A549 treated with dexamethasone at 1 μM for 4 hours (cell line): ENCODE measurements at places on chromosomes 3 and 15. TPM values are rescaled to one million over a fixed set of nuclear protein-coding genes. Genes with fewer than 3 reads are reported as not detected.

DCLK3 gene
- 0.01 to 0.02 TPM in 2 of 5 replicates, not detected in the others for total RNA-seq

GMNC gene
- not detected in 5 replicates for total RNA-seq

GOLGA6L7 gene
- not detected in 5 replicates for total RNA-seq

MED12L gene
- 0.23 to 0.90 TPM (median 0.41 TPM) in 5 replicates for total RNA-seq

P2RY1 gene
- 0.37 to 0.54 TPM (median 0.45 TPM) in 5 replicates for total RNA-seq

GPR27 gene
- total RNA-seq, result 2.3 to 3.4 TPM (median 2.7 TPM) in 5 replicates

TMEM108 gene
- 0.09 TPM in 1 of 5 replicates, not detected in the others for total RNA-seq

CLN6 gene
- total RNA-seq, result 58.1 to 86.4 TPM (median 80.3 TPM) in 5 replicates

SHC4 gene
- total RNA-seq, result 0.71 to 1.3 TPM (median 1.1 TPM) in 5 replicates

KY gene
- 0.06 to 0.13 TPM (median 0.09 TPM) in 5 replicates for total RNA-seq

SEMA3B gene
- total RNA-seq, result 5.0 to 7.7 TPM (median 6.3 TPM) in 5 replicates

TMEM207 gene
- not detected in 5 replicates for total RNA-seq

CYP8B1 gene
- not detected in 5 replicates for total RNA-seq

CLDN16 gene
- total RNA-seq, result 0.06 to 0.10 TPM (median 0.08 TPM) in 4 of 5 replicates, not detected in the other

MORC1 gene
- total RNA-seq, result 0.02 TPM in 1 of 5 replicates, not detected in the others

HESX1 gene
- total RNA-seq, result 0.13 to 0.62 TPM (median 0.19 TPM) in 4 of 5 replicates, not detected in the other

BNC1 gene
- 0.72 to 0.98 TPM (median 0.92 TPM) in 5 replicates for total RNA-seq
